ENCODE measurements at places on chromosomes 5 and 9.

- DNase-seq: no peak
These were observed 4.2 kb upstream of the SUB1 start for GRCh38 chr5:32581010-32581785.

DNA sequence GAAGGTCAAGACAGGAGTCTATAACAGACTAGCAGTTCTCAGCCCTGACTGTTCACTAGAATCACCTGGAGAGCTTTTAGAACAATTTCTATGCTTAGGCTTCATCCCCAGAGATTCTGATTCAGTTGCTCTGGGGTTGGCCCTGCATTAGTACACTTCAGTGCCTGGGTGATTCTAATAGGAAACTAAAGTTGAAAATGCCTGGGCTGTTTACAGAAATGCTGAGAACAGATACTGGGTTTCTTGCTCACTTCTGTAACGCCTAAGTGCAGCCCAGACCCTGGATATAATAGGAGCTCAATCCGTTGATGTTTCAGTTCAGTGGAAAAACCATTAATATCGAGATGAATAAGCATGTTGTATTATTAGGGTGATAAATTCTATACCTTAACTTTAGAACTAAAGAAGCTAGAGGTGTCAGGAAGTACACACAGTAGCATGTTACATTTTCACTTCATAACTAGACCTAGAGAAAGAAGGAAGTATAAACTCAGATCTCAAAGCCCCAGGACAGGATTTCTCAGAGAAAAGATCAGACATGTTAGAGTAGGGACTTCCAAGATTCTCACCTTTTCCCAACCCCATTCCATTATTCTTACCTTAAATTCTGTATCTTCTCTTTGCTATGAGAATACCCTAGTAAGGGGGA is 20.4 kb downstream of the HAVCR2 start:
- no peak for DNase-seq

DNA sequence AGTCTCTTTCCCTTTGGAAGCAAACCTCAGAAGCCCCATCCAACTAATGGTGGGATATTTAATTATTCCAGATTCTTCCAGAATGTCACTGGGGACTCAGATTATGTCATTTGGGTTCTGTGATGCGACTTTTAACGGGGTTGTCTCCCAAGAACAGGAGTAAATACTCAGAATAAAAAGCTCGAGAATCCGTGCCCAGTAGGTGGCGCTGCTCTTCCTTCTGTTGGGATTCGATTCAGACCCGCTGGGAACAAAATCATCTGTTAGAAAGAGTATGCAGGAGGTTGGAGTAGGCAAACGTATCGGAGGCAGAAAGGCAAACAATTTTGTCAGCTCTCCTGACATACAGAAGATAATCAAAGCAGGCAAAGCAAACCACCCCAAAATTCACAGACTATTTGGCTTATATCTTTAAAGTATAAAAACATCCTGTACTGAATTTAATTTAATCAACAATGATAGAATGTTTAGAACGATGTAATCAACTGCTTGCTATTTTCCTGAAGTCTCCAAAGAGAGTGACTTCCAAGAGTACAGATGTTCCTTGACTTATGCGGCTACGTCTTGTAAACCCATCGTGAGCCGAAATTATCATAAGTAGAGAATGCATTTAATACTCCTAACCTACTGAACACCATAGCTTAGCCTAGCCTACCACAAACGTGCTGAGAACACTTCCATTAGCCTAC is 169.8 kb upstream of the RAI14 start:
- DNase-seq: peak; percentile 94

- no peak for DNase-seq
These were observed 71.9 kb upstream of the RANBP3L start for GRCh38 chr5:36373527-36374086.

- DNase-seq: no peak
These were observed 26.0 kb upstream of the MAST4 start for GRCh38 chr5:66570201-66570600.

DNA sequence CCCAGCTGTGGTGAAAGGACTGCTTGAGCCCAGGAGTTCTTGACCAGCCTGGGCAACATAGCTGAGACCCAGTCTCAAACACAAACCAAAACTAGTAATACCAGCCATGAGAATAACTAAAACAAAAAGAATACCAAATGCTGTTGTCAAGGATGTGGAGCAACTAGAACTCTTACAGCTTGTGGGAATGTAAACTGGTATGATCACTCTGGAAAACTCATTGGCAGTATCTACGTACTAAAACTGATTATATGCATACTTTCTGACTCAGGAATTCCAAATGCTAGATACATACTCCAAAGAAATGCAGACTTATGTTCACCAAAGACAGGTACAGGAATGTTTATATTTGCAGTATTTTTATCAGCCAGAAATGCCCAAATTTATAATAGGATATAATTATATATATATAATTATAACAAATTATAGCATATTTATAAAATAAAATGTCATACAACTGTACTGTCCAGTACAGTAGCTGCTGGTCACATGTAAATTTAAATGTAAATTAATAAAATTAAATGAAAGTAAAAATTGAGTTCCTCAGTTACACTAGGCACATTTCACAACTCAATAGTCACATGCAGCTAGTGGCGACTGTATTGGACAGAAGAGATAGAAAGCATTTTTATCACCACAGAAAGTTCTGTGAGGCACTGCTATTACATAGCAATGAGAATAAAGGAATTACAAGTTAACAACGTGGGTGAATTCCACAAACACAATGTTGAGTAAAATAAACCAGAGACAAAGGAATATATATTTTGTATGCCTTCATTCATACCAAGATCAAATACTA is 118.5 kb downstream of the GNAQ start:
- DNase-seq: no peak

- no peak for DNase-seq
These were observed 139.7 kb downstream of the TSSK1B start for GRCh38 chr5:113295111-113295539.

GRCh38 chr5:130727830-130728229 is 437.2 kb downstream of the HINT1 start:
- no peak for DNase-seq

DNA sequence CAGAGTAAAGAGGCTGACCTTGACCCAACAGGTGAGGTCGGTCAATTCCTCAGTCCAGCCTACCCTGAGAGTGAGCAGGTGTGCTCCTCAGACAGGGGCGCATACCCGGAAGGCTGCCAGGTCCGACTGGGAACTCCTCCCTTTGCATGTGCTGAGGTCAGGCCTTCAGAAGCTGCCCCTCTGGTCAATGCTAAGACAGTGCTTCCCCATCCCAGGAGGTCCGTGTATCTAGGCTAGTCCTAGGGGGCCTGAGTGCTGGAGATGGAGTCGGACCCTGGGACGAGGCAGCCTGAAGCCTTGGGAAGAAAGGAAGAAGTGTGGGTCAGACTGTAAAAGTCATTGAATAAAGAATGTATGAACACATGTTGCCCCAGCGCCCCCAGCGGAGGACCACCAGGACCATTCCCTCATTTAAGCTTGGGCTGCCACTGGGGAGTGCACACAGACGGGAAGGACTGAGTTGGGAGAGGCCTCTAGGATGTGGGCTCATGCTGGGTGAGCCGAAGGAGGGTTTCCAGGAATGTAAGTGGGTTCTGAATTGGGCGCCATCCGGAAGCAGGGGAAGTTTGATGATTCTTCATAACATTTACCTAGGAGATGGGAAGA is 41.0 kb upstream of the GFPT2 start:
- no peak for DNase-seq

Measured in SJCRH30 (cell line).